ENCODE measurements at places on chromosomes 5 and 9. TPM values are rescaled to one million over a fixed set of nuclear protein-coding genes. Genes with fewer than 3 reads are reported as not detected.

Gene LCN9
- total RNA-seq: not detected

Gene NUTM2F
- total RNA-seq: not detected

Gene NMRK1
- 35.8 TPM for total RNA-seq

Gene PHYKPL
- total RNA-seq: 82.8 TPM

Gene QRFP
- total RNA-seq: not detected

Gene DDX4
- not detected for total RNA-seq

Gene MAMDC4
- 2.4 TPM for total RNA-seq

Gene NME5
- total RNA-seq: not detected

Gene PGM5
- total RNA-seq: not detected

DNA sequence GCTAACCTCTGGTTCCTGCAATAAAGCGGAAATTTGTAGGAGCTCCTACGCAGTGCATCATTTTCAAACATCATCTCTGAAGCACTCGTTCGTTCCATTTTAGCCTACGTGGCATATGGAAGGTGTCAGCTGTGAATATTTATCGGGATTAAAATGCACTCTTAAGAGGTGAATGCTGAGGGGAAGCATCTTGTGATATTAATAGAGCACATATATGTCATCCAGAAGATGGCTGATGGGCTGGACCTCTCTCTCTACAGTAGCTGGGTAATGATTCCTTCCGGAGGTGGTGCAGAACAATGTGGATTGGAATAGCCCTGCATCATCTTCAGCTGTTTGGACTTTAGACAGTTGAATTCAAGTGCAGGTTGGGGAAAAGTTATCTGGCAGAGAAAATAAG, 478.7 kb downstream of the DMAC1 start:
- no peak for DNase-seq

- no peak for DNase-seq
Measured at GRCh38 chr5:14178671-14179211, 35.6 kb downstream of the TRIO start.

DNA sequence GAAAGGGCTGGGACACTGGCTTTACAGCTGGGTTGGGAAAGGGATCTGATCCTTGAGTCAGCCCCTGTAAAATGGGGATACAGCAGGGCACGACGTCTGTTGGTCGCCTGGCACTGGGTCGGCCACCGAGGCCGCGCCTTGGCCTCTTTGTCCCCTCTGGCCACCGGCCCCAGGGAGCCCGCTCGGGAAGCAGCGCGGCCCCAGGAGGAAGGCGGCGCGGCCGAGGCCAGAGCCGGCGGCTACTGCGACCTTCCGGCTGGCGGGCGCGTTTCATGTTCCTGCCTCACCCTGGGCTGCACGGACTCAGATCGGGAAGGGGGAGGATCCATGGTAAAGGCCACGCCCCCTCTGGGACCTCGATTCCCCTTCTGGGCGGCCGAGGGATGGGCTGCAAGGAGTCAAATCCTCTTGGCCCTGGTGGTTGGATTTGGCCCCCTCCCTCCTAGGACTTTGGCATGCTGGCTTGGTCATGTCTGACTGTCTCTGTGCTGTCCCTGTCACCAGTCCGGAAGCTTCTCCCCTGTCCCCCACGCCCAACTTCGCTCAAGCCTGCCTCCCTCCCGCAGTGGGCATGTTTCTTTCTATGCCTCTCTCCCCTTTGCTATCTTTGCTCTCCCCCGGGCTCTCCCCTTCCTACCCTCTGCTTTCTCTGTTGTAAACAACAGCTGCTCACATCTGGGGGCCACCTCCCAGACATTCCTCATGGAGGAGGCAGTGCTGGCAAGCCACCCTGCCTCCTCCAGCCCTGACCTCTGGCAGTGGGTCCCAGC, 25.8 kb downstream of the FPGS start:
- DNase-seq: no peak

GRCh38 chr5:107779437-107779836, 108.7 kb upstream of the EFNA5 start:
- no peak for DNase-seq

DNA sequence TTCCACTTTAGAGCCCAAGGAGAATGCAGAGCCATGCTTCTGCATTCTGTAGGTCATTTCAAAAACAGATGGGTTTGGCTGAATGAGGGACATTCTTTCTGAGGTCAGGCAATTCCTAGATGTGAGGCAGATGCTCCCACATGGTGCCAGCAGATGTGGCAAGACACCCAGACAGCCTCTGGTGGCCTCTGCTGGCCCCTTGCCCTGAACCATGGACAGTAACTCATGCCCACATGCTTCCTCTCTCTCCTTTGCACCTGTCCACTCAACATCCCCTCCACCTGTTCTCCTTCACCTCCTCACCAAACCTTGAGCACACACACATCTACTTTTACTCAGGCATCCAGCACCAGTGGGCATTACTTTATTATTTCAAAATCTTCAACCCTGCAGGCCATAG, 252.3 kb downstream of the DNAH5 start:
- no peak for DNase-seq

GRCh38 chr5:59516161-59516560, 377.4 kb downstream of the PDE4D start:
- DNase-seq: no peak

GRCh38 chr5:115686738-115687074, 60.9 kb upstream of the TMED7 start:
- DNase-seq: no peak

GRCh38 chr5:7814816-7815215, 36.1 kb downstream of the CFAP90 start:
- DNase-seq: no peak

DNA sequence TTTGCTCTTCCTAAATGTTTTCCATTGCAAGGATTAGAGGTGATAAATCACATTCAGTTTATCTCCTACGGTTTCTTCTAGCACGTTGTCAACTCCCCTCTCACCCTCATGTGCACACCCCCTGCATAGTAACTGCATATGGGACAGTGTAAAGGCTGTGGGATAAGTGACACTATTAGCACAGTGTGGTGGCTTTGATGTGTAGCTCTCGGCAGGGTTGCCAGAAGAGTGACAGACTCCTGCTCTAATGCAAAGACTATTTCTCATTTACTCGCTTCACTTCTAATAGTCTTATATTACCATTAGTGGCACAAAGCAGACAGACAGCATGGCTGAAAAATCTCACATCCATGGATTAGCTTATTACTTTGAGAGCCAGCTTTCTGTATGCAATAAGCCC, 454.6 kb downstream of the CETN3 start:
- no peak for DNase-seq

DNA sequence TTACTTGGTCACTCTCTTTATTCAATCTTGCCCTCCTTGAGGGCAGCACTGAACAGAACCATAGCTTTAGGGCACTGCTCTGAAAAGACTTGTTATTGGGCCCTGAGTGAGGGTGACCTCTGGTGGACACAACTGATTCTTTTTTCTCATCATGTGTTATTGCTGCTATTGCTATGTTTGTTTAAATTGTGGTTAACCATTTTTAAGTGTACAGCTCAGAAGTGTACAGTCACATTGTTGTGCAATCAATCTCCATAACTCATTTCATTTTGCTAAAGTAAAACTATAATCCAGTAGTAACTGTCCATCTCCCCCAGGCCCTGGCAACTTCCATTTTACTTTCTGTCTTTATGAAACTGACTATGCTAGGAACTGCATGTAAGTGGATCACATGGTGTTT, 351.1 kb upstream of the RIOK2 start:
- DNase-seq: no peak

GRCh38 chr9:96391021-96391765, 7.7 kb upstream of the SLC35D2 start:
- no peak for DNase-seq

DNA sequence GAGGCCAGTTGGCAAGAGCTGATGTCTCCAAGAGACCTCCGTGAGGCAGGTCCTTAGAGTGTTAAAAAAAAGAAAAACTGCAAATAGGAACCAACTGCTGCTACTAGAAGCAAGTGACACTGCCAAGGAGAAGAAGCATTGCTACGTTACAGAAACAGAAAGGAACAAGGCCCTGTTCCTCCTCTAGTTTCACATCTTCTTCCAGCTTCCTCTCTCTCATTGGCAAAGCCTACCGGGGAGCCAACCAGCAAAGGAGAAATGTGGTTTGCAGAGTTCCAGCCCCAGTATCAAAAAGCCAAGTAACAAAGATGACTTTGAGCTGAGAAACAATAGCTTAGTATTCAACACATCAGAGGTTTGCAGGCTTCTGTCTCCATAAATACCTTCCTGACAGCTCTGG, 145.9 kb downstream of the PRELID2 start:
- DNase-seq: no peak

GRCh38 chr5:172909931-172910502, 49.2 kb upstream of the RPL26L1 start:
- no peak for DNase-seq

DNA sequence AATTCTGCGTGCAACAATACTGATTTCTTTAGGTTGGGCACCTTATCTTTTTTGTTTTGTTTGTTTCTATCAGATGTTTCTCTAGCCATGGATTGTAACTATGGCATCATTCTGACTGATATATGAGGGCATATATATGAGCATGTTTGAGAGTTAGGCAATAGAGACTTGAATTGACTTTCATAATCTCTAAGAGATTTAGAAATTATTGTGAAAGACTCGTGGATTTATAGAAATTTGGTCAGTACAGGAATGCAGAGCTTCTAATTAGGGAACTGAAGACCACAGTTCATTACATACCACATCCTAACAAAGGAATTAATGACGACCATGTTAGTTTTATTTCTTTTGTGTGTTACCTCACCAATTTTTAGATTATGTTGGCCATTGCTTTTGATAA, 546.0 kb upstream of the GRAMD2B start:
- DNase-seq: no peak

DNA sequence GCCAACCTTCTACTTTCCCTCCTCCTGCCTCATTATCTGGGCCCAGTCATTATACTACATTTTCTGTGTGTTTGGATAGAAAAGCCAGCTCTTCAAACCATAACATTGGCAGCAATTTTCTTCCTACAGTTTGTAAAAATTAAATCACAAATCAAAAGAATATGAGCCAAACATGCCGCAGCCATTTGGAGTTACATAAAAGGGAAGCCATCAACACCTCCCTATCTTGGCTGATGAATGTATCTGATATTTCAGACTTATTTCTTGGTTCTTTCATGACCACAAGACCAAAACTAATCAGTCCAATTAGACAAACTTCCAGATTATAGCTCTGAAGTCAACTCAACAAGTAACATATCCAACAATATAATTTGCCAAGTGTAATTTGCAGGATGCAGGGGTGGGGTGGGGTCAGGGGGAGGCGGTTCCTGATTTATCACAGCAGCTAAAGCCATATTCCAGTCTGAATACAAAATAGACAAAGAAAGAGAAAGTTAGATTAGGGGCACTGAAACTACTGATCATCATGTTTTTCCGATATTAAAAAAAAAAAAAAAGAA, 89.4 kb upstream of the CNTLN start:
- no peak for DNase-seq

- DNase-seq: no peak
Measured at GRCh38 chr5:157719245-157719644, 12.0 kb upstream of the THG1L start.

DNA sequence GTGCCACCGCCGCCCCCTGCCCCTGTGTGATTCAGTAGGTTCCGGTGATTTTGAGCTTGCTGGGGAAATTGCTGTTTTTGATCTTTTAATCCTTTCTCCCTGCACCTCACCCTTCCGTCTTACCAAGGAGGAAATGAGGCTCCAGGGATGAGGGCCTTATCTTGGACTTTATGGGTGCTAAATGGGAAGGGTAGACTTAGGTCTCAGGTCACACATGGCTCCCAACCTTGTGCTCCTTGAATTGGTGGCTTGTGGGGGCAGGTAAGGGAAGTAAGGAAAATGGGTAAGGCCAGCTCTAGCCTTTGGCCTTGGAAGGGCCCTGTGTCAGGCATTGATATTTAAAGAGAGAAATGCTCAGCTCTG, 1.9 kb downstream of the ERGIC1 start:
- no peak for DNase-seq

DNA sequence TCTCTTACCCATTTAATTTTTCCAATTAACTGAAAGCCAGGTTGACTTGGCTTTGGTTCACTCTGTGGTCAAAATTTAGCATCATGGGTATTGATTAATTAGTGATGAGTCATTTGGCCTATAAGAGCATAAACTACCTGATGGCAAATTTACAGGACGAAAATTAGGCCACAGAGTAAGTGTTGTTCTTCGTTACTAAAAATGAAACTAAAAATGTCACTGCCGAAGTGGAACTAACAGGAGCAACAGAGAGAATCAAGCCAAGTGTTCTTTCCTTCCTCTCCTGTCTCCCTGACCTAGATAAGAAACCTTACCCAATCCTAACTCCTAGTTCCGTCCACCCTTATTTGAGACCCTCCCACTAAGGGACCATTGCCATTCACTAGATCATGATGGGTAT, 176.9 kb downstream of the RAB3C start:
- DNase-seq: no peak

GRCh38 chr9:136665111-136665703, 2.5 kb downstream of the EGFL7 start:
- DNase-seq: no peak

GRCh38 chr9:137387114-137387890, 35.7 kb downstream of the EXD3 start:
- peak; percentile 41 for DNase-seq

DNA sequence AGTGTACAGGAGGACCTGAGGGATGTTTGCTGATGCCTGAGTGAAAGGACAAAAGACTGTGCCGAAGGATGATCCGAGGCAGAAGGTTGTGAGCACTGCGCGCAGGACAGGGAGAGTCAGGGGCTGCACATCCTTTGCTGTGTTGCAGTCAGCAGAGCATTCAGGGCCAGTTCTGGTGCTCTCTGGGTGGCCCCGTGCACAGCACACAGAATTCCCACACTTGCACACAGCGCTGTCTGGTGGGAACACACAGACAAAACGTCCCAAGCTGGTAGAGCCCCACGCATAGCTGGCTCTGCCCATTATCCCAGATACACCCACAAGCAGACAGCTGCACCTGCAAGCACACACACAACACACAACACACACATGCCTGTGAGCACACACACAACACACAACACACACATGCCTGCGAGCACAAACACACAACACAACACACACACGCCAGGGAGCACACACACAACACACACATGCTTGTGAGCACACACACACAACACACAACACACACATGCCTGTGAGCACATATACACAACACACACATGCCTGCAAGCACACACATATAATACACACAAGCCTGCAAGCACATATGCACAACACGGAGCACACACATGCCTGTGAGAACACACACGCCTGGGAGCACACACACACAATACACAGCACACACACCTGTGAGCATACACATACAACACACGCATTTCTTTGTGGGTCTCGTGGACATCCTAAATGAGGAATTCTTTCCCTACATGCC, 74.4 kb downstream of the FGF18 start:
- no peak for DNase-seq

All from CD8-positive, alpha-beta T cell (primary cell).